Colonic mucosa (tissue), 4 donors: ENCODE measurements at places on chromosomes 16 and 17. TPM values are rescaled to one million over a fixed set of nuclear protein-coding genes. Genes with fewer than 3 reads are reported as not detected.

DNA sequence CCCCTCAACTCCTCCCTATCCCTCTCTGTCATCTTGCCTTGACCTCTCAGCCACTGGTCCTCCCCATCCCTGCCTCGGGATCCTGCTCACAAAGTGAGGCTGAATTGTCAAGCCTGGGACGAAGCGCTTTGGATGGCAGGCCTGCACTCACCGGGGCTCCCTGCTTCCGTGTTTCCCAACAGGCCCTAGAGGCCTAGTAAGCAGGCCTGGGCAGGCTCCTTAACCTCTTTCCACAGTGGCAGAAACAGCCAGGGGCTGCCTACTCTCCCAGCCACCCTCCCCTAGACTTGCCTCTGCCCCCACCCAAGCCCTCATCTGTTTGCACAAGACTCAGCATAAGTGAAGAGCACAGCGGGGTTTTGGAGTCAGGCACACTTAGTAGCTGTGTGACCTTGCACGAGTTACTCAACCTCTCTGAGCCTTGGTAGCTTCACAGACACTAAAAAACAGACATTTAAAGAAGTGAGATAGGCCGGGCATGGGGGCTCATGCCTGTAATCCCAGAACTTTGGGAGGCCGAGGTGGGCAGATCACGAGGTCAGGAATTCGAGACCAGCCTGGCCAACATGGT is 5.0 kb upstream of the FADS6 start:
- peaks cover 17% of the 10 kb centered on the region for H3K27me3 ChIP-seq
- H3K36me3 ChIP-seq, result no peaks in the 10 kb centered on the region
- DNase-seq, result no peak
- H3K4me3 ChIP-seq, result no peak overlapping the region
- H3K27ac ChIP-seq, result no peak overlapping the region

DNA sequence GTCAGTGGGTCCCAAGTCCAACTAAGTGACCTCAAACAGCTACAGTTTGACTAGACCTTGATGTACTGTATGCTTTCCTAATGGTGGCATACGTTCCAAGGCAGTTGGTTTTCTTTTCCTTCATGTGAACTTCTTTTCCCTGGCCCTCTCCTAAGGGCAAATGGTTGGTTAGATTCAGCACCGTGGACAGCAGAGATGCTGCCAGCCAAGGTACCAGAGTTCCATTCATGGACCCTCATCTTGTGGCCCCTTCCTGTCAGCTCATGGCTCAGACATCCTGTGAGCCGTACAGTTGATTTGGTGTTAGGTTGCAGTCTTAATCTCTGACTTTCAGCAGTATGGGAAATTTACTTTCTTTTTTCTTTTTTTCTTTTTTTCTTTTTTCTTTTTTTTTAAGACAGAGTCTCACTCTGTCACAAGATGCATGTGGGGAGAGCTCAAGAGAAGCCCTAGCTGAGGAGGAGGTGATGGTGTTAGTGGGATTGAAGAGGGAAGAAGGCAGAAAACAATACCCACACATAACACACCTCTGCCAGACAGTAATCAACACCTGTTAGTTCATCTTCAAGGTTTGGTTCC is 122.4 kb downstream of the USP31 start:
- H3K36me3 ChIP-seq, result no peaks in the 10 kb centered on the region
- no peaks in the 10 kb centered on the region for H3K4me1 ChIP-seq
- no peak overlapping the region for H3K4me3 ChIP-seq
- DNase-seq, result no peak
- H3K27ac ChIP-seq, result no peak overlapping the region

GRCh38 chr16:48499923-48500381 is 110.0 kb downstream of the N4BP1 start:
- DNase-seq, result no peak
- no peaks in the 10 kb centered on the region for H3K4me1 ChIP-seq
- no peaks in the 10 kb centered on the region for H3K27me3 ChIP-seq
- no peak overlapping the region for H3K4me3 ChIP-seq
- no peak overlapping the region for H3K27ac ChIP-seq
- H3K36me3 ChIP-seq, result no peaks in the 10 kb centered on the region

GRCh38 chr17:4636474-4637100 is 4.9 kb downstream of the ALOX15 start:
- no peak overlapping the region for H3K4me3 ChIP-seq
- H3K4me1 ChIP-seq, result no peaks in the 10 kb centered on the region
- no peak overlapping the region for H3K27ac ChIP-seq

DNA sequence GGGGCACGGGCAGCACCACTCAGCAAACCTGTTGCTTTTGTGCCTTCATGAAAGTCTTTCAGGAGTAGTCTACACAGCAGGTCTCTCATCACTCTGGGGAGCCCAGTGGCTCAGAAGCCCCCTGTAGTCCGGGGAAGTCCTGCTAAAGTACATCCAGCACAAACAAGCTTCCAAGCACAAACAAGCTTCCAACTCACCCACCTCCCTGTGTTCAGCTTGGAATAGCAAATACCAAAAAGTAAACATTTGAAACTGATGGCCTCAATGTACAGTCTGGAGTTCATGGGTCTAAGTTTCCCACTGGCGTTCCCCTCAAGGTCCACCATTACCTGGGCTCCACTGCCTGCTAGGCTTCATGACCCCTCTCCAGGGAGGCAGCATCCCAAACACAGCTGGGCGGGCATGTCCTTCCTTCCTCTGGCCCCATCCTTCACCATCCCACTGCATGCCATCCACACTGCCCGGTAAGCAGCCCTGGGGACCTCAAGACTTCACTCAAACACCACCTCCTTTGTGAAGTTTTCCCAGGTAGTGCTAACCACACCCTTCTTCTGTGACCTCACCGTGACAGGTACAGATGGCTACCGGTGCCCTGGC is 62.8 kb upstream of the SIAH1 start:
- H3K27me3 ChIP-seq, result no peaks in the 10 kb centered on the region
- H3K36me3 ChIP-seq, result no peaks in the 10 kb centered on the region
- no peak overlapping the region for H3K4me3 ChIP-seq
- peak; percentile 5 for DNase-seq
- no peaks in the 10 kb centered on the region for H3K4me1 ChIP-seq

EPOP gene
- 1.1 TPM for total RNA-seq

TEFM gene
- total RNA-seq, result 15.4 TPM

ADAMTS18 gene
- total RNA-seq, result 0.29 TPM

C16orf89 gene
- total RNA-seq, result 3.6 TPM
